Activated CD8-positive, alpha-beta T cell treated with anti-CD3 and anti-CD28 coated beads for 36 hours (primary cell): ENCODE measurements at places on chromosomes 2 and 18. TPM values are rescaled to one million over a fixed set of nuclear protein-coding genes. Genes with fewer than 3 reads are reported as not detected.

The GAREM1 gene
- not detected for total RNA-seq

- no peak for DNase-seq
These were observed 61.2 kb upstream of the GPC1 start for GRCh38 chr2:240374085-240374907.

The C2orf80 gene
- not detected for total RNA-seq

The MYO5B gene
- total RNA-seq, result not detected

- DNase-seq, result peak; percentile 29
These were observed 35.9 kb upstream of the POMC start for GRCh38 chr2:25204190-25204838.
